ENCODE measurements at places on chromosomes 7 and 10.

DNA sequence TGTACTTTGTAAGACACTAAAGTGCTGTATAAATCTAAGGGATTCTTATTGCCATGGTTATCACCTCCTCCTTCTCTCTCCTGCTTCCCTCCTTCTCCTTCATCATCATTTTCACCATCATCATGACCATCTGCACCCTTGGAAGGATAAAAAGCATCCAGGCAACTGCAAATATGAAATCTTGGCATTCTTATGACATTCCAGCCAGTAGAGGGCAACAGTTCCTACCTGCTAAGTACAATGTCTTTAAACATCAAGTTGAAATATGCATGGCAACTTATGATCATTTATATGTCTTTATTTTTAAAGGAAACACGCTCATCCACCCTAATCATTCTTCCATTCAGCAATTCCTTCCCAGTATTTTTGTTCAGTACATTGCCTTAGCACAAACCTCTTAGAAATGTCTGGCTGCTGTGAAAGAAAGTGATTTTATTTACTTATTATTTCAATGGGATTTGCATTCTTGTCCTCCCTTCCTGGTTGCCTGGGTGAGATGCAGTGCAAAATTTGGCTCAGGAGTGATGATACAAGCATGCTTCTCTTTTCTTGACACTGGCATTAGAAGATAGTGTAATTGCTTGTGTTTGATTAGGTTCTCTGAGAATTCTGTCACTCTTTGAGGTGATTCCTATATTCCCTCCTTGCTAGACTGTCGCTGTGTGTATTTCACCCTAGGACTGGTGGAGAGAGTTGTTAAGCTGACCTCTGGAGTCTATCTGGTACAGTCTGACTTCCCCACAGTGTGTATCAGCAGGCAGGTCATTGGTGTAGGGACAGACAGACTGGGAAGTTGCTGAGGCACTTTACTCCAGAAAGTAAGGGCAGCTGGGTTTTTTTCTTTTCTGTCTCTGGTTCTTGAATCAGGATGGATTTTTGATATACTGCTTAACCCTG is 188.5 kb upstream of the BMPER start:
- DNase-seq: peak; percentile 36

DNA sequence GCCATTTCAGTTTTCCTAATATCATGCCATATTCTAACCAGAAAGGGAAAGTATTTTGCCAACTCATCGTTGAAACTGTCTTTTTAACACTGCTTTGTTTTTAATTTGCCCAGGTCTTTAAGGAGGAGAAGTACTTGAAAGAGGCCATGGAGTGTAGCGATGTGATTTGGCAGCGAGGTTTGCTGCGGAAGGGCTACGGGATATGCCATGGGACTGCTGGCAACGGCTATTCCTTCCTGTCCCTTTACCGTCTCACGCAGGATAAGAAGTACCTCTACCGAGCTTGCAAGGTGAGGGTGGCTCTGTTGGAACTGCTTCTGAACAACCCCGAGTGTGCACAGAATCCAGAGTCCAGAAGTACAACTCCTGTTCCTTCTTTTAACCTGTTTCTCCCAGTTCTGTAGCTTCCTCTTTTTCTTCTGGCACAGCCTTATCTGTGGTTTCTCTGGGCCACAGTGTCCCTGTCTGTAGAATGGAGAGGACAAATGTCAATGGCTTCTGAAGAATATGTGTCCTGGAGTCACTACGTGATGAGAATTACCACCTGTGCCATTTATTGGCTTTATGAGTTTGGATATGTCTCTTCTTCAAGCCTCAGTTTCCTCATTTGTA is 60.1 kb downstream of the LANCL2 start:
- no peak for DNase-seq

DNA sequence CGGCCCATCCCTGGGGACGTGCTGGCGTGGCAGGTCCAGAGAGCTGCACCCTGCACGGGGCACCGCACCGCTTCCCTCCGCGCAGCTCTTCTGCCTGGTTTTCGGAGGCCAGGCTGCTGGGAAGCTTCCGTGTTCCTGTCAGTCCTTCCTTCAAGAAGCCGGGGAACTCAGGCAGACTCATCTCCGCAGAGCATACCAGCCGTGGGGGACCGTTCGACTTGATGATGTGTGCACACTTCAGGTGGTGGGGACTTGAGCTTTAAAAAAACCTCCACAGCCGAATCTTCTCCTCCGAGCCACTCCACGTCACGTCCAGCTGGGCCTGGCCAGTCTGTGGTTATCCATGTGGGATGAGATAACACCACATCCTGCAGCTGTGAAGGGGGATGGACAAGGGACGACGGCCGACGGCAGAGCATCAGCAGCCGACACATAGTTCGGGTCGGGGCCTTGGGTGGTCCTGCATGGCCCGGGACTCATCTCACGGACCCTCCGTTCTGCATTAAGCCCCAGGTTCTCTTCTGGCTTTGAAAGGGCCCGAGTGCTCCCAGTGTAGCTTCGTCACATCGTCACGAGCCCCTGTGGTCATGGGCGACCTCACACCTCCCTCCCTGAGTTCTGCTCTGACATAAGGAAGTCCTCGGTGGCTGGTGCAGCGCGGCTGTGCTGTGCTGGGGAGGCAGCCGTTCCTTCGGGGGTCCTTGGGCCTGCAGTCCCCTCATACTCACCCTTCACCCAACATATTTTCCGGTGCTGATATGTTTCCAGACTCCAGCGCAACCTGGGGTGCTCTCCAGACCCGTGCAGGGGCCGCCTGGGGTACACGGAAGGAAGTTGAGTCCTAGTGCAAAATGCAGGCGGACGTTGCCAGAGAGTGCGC is 4.5 kb upstream of the BHLHA15 start:
- DNase-seq: no peak

DNA sequence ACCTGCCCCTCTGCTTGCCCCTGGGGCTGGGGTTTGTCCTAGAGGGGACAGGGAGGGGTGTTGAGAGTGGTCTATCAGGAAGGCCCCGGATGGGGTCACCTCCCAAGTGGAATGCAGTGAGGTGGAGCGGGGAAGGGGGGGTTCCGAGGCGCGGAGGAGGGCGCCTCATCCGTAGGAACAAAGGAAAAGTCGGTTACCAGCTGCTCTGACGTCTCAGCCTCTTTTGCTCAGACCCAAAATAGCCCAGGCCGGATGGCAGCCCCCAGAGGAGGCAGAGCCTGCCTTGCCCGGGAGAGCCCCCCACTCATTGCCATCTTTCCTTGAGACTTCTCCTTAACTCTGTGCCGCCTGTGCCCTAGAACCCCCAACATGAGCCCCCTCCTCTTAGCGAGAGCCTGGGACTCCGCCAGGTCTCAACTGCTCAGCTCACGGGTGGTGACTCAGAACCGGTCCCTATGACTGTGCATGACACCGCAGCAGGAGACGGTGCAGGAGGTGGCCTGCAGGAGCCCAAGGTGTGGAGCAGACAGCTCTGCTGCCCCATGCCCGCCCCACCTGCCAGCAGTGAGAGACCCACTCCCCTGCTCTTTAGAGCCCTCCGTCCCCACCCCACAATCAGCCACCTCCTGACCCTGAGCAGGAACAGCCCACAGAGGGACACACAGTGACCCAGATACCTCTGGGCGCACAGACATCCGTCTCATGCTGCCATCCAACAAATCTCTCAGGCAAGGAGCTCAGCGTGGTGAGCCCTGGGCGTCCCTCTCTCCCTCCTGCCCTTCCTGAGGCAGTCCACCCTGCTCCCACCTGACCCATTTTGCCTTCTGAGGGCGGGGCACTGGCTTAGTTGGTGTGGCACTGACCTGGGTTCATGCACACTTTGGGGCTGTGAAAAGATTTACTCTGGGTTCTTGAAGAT is 13.1 kb downstream of the STX1A start:
- DNase-seq: no peak

DNA sequence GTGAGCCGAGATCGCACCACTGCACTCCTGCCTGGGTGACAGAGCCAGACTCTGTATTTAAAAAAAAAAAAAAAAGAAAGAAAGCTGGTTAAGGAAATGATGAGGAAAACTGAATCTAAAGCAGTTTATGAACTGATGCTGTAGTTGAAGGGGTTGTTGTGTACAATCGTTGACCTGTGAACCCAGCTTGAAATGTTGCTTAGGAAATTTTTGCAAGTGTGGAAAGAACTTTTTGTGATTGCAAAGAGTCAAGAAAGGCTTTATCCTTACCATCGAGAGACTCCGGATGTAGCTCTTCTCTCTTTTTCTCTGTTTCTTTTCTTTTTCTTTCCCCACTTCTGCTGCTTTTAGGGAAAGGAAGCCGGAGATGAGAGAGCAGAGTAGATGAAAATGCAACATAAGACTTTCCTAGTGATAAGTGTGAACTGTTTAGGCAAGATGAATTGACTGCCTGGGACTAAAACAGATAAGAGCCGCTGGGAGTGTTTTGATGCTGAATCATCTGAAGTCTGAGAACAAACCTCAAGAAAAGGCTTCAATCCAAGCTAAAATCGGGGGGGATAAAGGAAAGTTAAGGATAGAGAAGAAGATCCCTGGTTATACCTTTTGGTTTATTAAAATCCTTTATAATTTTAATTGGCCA is 69.0 kb downstream of the TAF3 start:
- DNase-seq: no peak

- no peak for DNase-seq
Observed at GRCh38 chr7:95682913-95683312, 86.6 kb upstream of the PDK4 start.

- DNase-seq: no peak
Observed at GRCh38 chr10:90746829-90747228, 111.0 kb downstream of the HTR7 start.
